ENCODE measurements at places on chromosomes 12 and 14.

GRCh38 chr14:58717211-58717610 lies 79.4 kb downstream of the DACT1 start:
- DNase-seq, result no peak

GRCh38 chr12:92654929-92655328 lies 47.9 kb upstream of the PLEKHG7 start:
- DNase-seq, result no peak

DNA sequence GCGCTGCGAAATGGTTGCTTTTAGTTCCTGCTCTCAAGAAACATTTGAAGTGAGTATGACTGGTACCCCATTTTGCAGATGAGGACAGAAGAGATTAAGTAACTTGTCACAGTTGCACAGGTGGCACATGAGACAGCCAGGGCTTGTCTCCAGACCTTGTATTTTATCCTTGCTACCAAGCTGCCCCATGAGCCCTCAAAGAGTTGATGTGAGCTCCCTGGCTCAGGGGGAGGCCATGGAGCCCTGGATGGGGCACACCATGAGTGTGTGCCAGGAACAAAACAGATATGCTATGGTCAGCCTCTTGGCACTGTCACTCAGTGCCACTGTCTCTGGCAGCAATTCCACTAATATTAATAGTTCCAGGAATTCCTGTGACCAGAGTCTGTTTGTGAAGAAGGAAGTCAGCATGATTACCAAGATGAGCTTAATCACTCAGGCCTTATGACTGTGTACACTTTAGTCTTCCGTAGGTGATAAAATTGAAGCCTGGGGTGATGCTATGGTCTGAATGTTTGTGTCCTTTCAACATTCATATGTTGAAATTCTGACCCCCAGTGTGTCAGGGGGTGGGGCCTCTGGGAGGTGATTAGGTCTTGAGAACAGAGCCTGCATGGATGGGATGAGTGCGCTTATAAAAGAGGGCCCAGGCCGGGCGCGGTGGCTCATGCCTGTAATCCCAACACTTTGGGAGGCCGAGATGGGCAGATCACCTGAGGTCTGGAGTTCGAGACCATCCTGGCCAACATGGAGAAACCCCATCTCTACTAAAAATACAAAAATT lies 806.8 kb downstream of the AACS start:
- no peak for DNase-seq

DNA sequence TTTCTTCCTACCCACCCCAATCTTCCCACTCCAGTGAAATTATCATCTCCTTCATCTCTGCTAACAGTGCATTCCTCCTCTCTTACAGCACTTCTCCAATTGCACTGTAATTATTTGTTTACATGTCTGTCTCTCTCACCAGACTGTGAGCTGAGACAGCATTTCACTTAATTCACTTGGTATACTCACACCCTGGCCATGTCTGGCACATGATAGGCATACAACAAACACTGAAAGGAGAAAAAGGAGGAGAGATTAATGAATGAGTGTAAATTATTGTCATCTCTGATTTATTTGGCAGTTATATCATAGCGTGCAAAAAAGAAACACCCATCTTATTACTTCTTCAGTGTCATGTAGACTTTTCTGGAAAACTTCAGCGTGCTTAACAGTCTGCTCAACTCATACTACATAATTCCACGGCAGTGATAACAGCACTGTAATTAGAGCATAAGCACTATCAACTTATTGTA lies 452.3 kb downstream of the ADAMTS20 start:
- DNase-seq, result no peak

- no peak for DNase-seq
Observed at GRCh38 chr12:79858518-79858917, 76.4 kb downstream of the PPP1R12A start.

GRCh38 chr14:48970943-48971342 lies 615.2 kb downstream of the RPS29 start:
- DNase-seq, result no peak

DNA sequence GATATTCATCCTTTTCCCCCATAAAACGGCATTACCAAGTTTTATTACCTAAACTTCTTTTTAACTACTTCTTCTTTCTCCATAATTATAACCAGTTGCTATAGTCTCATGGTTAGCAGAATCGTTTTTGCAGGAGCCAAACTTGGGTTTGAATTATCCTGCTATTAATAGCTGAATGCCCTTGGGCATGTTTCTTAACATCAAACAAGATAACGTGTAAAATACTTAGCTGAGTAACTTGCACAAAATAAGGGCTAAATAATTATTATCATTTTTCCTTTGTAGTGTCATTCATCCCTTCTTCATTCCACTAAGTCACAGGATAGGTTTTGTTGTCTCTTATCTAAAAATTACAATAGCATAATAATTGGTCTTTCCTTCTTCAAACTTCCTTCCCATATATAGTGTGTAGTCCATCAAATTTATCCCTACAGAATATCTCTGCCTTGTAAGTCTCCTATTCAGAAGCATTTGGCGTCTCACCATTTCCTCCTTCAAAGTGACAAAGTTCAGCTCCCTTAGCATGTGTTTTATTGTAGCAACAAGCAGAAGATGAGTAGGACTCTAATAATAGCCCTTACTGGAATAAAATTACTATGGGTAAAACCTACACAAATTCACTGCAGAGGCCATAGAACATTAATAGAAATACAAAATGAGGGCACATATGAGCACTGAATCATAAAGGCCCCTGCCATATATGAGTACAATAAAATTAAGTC lies 63.8 kb downstream of the FAR2 start:
- no peak for DNase-seq

GRCh38 chr12:46265102-46265501 lies 3.7 kb downstream of the SLC38A1 start:
- DNase-seq, result no peak

- no peak for DNase-seq
Observed at GRCh38 chr12:69024907-69025306, 91.9 kb upstream of the CPM start.

GRCh38 chr14:91573894-91574837 lies 64.1 kb upstream of the PPP4R3A start:
- DNase-seq, result no peak

DNA sequence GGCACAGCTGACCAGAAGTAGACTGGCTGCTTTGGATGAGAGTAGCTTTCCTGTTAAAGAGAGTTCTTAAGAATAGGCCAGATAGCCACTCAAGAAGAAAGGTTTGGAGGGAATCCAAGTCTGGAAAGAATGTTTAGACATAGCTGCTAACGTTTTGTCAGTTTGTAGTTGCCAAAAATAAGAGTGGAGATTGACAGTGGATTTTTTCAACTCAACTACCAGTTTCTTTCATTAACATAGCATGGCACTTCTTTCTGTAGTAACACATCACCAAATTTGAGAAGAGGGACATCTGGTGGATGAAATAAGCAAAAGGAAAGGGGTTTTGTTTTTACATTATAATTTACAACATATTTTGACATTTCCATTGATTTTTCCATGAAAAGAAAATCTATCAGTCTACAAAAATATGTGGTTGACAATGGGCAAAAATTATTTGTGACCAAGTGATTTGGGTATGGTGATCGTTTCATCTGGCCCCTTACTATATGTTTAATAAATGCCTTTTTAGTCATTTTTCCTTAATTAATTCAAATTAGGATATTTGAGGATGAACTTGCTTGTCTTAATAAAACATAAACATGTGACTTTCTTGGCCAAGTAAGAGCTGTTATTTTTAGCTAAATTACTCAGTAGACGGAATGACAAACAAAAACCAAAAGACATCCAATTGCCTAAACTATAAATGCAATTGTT lies 71.1 kb downstream of the PTPRR start:
- DNase-seq, result no peak

DNA sequence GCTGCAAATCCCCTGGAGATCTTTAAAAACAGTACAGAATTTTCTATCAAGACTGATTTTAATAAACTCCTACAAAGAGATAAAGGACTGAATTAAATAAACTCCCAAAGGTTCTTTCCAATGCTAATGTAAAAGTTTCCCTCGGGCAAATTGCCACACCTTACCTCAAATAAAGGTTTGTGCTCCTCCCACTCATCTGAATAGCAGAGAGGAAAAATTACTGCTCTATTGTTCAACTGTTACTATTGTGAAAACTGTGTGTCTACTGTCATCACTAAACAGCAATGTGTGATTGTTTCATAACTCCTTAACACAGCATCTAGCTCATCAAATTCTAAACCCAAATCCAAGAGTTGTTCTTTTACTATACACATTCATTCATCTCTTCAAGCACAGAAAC lies 3.2 kb downstream of the SPTLC2 start:
- no peak for DNase-seq

- no peak for DNase-seq
Observed at GRCh38 chr12:114958538-114958937, 274.6 kb upstream of the TBX3 start.

DNA sequence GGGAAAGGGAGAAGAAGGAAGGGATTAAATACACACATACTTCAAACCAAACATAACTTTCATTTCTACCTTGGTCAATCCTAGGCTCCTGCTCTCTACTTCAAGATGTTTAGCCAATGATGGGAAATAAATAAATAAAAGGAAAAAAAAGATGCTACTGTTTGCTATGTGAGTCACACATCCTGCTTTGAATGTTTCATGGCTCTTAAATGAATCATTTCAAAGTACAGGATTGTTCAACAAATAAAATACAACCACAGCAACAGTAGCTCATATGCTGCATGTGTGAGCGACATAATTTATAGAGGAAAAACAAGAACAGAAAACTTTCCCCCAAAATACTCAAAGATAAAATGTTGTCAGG lies 54.3 kb upstream of the NPFF start:
- no peak for DNase-seq

GRCh38 chr12:7869137-7869536 lies 3.6 kb downstream of the SLC2A14 start:
- DNase-seq, result no peak

DNA sequence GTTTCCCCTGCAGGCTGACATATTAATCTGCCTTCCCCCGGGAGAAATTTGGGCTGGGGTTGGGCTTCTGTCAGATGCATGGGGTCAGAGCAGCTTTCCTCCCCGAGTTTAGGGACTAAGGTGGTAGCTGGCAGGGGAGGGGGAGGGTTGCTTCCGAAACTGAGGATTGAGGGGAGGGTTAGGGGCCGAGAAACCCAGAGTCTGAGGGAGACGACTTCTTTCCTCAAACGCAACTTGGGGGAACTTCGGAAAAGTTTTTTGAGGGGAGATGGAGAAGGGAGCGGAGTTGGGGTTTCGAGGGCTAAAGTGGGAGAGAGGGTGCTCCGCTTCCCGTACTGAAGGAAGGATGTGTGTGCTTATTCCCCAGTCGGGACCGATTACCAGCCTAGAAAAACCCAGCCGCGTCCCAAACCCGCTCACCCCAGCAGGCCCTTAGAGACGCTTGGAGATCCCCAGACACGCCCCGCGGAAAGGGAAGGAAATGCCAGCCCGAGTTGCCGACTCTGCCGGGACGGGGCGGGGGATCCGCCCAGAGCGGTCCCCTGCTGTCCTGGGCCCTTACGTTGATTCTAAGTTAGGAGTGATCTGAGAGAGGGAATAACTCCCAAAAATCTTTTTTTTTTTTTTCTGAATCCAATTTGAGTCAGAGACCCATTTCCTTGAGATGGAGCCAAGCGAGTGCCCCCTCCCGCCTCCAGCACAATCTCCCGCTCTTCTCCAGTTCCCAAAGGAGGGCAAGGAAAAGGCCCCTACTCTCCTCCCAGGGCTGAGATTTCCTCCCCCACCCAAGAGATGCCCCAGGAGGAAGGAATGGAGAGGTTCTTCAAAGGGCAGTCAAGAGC lies 61.9 kb downstream of the SMUG1 start:
- DNase-seq, result no peak

GRCh38 chr12:47547077-47547476 lies 158.8 kb downstream of the RPAP3 start:
- no peak for DNase-seq

- DNase-seq, result no peak
Observed at GRCh38 chr12:93333828-93334227, 43.9 kb upstream of the NUDT4 start.

DNA sequence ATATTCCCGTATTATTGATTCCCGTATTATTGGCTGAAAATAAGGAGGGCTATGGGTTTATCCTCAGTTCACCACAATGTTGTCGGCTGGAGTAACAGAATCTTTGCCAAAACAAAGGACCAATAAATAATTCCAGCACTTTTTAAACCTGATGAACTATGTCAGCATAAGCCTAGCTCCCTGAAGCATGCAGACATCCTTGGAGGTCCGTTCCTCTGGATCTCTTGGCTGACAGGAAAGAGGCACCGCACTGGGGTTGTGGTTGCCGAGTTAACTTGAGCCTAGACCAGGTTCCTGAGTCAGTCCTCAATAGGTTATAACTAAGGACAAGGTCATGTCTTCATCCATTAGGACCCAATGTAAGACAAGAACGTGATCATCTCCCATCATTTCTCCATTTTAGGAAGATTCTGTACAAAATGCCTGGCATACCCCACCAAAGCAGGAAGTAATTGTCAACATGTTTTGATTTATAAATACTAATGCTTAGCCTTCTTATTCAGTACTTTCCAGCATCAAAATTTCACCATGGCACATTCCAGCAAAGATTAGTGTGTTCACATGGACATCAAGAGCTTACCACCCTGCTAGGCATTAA lies 36.6 kb downstream of the NID2 start:
- no peak for DNase-seq

DNA sequence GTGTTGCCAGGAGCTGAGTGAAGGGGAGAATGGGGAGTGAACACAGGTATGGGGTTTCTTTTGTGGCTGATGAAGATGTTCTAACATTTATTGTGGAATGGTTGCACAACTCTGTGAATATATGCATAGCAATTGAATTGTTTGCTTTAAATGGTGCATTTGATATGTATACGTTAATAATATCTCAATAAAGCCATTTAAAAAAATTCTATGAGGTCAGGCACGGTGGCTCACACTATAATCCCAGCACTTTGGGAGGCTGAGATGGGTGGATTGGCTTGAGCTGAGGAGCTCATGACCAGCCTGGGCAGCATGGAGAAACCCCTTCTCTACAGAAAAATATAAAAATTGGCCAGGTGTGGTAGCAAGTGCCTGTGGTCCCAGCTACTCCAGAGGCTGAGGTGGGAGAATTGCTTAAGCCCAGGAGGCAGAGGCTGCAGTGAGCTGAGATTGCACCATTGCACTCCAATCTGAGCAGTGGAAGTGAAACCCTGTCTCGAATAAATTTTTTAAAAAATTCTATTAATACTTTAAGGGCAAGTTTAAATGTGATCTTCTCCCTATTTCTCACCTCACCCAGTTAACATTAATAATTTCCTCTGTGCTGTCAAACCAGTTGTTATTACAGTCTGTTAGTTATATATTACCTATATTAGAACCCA lies 65.3 kb downstream of the DENND5B start:
- no peak for DNase-seq

- no peak for DNase-seq
Observed at GRCh38 chr14:71610797-71611196, 321.4 kb upstream of the RGS6 start.

GRCh38 chr12:120365675-120366340 lies 3.2 kb downstream of the MSI1 start:
- no peak for DNase-seq

GRCh38 chr12:130818272-130818634 lies 20.8 kb downstream of the STX2 start:
- DNase-seq, result no peak

- DNase-seq, result no peak
Observed at GRCh38 chr12:87336814-87337336, 692.3 kb downstream of the C12orf50 start.
